ENCODE measurements at places on chromosomes 12 and 14.
A peak's percentile ranks its signal among the peaks of the same experiment; 100 is the strongest.

- DNase-seq = no peak
These were observed 7.7 kb upstream of the PPP1R13B start for GRCh38 chr14:103854822-103855733.

DNA sequence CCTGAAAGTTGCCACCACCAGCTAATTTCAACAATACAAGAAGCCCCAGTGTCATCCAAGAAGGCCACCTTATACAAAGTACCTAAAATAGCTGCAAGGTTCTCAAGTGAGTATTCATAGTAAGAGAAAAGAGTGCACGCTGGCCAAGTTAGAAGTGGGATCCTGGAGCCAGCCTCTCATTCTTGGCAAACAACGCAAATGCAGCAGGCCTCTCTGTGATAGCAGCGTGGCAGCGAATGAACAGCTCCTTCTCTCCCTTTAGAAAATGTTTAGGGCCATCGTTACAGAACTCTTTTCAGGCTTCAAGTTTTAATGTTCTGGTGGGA is 78.0 kb upstream of the IFNG-AS1 start:
- DNase-seq = no peak

- DNase-seq = no peak
These were observed 161.3 kb upstream of the IFNG-AS1 start for GRCh38 chr12:67827820-67828383.

GRCh38 chr14:59356767-59357166 is 108.4 kb downstream of the GPR135 start:
- DNase-seq = no peak

GRCh38 chr12:94290353-94290752 is 142.0 kb downstream of the PLXNC1 start:
- DNase-seq = no peak

DNA sequence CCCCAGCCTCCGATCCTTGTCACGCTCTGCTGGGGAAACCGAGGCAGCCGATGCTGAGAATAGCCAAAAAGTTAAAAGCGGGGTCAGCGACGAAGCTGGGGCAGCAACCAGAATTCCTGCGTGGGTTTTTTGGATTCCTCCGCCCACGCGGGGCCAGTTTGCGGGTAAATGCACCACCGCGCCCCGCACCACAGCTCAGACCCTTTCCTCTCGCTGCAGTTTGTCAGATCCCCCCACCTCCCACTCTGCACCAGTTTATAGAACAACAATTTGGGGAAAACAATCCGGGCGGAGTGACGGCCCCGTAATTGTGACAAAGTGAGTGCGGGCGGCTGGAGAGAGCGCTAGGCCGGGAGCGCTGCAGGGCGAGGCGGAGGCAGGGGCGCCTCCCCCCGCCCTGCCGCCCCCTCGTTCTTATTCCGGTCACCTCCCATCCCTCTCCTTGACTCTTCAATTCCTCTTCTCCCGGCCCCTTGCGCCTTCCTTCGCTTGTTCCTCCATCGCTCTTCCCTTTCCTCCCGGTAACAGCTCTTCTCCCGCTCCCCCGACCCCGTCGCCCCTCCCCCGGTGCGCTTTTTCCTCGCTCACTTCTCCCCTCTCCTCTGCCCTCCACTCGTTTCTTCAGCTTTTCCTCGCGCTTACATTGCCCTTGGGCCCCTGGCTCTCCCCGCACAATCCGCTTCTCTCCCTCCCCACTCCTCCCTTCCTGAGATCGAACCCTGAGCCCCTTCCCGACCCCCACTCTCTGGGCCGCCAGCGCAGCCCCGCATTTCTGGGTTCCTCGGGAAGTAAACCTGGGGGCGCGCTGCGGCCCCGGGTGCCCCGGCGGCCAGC is 646 bp upstream of the DNAJC22 start:
- no peak for DNase-seq

DNA sequence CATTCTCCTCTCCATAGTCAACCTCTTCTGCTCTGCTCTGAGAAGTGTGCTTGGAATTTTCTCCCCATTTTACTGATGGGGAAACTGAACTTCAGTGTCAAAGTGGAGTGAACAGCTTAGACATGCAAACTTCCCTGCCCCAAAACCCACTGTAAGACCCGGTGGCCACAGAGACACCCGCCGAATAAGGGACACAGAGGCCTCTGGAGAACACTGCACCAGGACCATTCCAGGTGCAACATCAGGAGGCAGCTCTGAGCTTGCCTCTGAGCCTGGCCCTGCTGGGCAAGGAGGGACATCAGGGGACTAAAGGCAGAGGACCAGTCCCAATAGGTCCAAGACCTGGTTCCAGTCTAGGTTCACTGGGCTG is 1.7 kb downstream of the HDAC7 start:
- DNase-seq = no peak

DNA sequence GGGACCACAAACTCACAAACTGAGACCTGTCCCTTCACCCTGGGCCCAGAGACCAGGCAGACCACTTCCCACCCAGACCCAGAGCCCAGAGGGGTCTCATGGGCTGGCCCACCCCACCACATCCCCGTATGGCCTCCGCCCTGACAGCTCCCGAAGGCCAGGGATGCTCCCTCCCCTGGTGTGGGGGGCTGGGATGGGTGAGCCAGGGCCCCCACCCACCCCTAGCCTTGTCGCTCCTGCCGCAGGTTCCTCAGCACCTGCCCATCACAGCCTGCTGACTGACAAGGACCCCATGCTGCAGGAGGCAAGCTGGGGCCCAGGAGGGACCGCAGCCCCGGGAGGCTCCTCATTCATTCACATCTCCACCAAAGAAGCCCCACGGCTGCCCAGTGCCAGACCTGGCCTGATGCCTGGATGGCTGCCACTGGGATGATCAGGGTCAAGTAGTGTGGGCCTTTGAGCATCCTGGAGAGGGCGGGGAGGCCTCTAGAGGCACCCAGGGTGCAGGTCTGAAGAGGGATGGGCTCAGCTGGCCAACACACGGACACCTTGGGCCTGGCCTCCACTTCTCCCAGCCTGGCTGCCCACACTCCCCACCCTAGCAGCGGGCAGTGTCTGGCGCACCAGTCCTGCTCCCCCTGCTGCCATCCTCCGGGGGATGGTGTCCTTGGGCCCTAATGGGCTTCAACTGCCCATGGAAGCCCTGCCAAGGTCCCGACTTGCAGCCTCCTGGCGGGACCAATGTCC is 24.7 kb upstream of the GPR132 start:
- DNase-seq = no peak

DNA sequence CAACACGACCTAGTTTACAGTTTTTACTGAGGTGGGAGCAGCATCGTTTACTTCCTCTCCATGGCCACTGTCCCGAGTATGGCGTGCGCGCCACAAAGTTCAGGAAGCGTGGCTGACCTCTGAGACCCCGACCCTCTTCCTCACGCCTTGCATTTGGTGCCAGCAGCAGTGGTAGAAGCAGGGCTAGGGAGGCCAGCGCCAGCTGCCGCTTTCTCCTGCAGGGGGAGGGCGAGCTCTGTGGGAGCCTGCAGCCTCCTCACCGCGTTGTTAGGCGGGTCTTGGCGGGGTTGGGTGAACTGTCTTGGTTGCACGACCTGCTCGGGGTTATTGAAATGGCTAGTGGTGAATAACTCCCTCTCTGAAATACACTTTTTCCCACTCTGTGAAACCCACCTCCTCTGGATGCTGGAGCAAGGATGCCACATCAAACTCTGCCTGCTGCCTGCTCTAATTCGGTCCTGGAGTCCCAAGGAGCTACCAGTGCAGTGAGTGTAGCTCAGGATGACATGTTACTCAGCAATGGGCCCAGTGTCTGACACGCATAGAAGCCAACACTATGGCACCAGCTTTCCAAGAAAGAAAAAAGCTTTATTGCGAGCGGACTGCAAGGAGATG is 22.3 kb upstream of the TDRD9 start:
- peak; percentile 11 for DNase-seq

GRCh38 chr12:25670076-25671055 is 117.3 kb upstream of the LMNTD1 start:
- DNase-seq = no peak
